ENCODE measurements at places on chromosomes 5 and 9.

GRCh38 chr9:114883709-114884108 lies 46.7 kb downstream of the TNFSF8 start:
- no peak for DNase-seq

DNA sequence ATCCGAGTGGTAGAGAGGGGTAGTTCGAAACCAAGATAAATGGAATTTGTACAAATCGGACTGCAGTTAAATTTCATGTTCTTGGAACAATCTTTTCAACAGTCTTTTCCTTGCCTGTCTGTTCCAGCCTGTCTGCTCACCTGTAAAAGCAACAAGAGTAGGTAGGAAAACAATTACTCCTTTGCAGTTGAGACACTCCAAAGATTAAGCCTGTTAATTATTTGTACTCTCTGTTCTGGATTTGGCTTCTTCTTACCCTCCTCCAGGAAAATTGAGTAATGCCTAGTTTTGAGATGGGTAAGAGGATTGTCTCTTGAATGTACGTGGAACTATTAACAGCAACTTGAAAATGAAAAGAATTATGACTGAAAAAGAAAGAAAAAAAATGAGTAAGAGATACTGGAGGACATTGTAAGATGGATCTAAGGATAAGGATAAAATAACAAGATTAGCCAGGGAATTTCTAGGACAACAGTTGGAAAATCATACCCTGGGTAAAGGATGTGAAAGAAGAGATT lies 24.3 kb downstream of the SPAAR start:
- no peak for DNase-seq

GRCh38 chr9:129068110-129068509 lies 12.8 kb upstream of the DOLPP1 start:
- DNase-seq = no peak

DNA sequence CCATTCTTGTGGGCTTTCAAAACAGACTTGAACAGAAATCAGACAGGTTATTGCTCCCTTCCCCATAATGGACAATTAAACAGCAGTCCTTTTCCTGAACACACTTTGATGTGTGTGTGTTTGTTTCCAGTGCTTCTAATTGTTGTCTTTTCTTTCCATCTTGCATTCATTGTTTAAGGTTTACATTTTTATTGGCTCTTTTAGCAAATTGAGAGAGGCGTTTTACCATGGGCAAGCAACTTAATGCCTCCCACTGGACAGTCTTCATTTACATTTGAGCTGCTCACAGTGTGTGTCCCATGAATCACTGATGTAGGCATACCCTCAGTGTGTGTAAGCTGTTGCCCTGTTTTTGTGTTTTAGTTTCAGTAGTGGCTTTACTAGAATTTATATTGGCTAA lies 25.0 kb downstream of the WDR36 start:
- no peak for DNase-seq

GRCh38 chr5:87154191-87154590 lies 113.5 kb upstream of the RASA1 start:
- no peak for DNase-seq

DNA sequence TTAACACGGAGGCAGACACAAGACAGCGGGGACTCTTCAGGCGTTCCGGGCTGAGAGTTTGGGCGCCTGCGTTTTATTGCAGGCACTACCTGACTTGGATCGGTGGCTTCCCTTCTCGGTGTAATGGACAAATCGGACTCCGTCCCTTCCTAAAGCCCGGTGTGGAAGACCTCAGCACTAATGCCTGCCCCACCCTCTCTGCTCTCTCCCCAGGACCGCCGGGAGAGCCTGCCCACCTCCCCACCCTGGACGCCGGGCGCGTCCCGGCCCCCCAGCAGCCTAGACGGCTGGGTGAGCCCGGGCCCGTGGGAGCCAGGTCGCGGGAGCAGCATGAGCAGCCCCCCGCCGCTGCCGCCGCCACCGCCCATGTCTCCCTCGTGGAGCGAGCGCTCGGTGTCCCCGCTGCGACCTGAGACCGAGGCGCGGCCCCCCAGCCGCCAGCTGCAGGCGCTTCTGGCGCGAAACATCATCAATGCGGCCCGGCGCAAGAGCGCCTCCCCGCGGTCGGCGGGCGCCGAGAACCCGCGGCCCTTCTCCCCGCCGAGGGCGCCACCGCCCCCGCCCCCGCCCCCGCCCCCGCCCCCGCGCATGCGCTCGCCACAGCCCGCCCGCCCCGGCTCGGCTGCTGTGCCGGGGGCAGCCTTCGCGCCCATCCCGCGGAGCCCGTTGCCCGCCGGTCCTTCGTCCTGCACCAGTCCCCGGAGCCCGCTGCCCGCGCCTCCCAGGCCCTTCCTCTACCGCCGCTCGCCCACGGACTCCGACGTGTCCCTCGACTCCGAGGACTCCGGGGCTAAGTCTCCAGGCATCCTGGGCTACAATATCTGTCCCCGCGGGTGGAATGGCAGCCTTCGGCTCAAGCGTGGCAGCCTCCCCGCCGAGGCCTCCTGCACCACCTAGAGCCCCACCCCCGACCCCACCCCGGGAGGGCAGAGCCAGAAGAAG lies 4.6 kb upstream of the MYOZ3 start:
- peak; percentile 83 for DNase-seq

- no peak for DNase-seq
Observed at GRCh38 chr9:33388110-33388994, 14.0 kb downstream of the AQP7 start.

DNA sequence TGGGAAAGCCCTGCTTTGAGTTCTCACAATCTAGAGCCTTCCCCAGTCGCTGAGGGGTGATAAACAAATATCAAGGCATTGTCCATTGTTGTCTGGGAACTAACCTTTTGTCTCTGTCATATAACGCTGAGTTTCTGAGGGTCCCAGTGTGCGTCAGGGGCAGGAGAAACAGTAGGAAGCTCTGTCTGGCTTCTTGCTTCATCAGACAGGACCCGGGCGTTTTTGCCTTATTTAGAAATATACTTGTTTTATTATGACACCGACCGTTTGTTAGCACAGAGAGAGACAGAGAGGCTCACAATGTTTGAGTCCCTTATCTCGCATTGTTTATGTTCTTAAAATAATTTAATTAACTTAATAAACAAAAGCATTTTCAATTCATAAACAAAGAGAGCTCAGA lies 204.9 kb upstream of the GAS1 start:
- DNase-seq = no peak

GRCh38 chr5:38290028-38290653 lies 31.8 kb downstream of the EGFLAM start:
- no peak for DNase-seq

DNA sequence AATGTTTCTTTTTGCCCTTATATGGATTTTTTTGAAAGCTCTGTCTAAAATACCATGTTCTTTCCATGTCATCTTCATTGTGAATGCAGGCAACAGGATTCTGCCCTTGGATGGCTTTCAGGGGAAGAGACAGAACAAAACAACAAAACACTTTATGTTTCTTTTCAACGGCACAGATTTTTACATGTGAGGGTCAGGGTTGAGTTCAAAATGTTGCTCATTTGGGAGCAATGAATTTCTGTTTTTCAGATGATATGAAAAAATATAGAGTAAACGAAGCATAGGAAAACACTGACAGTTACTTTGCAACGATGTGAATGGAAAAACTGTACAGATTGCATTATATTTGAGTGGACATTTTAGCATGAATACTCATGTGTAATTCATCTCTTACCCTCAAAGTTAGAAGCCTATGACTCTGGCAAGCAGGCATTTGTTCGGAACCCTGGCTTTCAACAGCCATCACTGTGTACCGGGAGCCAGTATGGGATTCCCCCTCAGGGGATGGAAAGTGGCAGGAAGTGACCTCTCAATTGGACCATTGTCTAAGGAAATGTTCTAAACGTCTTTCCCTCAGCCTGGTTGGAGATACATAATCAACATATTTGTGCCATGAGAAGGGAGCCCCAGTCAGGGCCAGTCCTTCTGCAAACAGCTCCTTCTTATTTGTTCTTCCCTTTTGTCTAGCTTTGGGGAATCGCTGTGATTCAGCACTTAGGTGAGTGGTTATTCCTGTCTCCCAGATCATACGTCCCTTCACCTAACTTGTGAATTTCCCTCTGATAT lies 153.9 kb upstream of the MEF2C start:
- no peak for DNase-seq

GRCh38 chr5:82349652-82350051 lies 71.5 kb upstream of the RPS23 start:
- DNase-seq = no peak

GRCh38 chr5:68628082-68628814 lies 412.7 kb downstream of the PIK3R1 start:
- no peak for DNase-seq

Data from HTR-8/SVneo (cell line).